ENCODE measurements at places on chromosomes 13 and 19. TPM values are rescaled to one million over a fixed set of nuclear protein-coding genes. Genes with fewer than 3 reads are reported as not detected.

- DNase-seq: peak; percentile 66
Measured at GRCh38 chr19:703651-704446, 4.9 kb upstream of the PALM start.

GRCh38 chr13:100883453-100883852, 208.9 kb upstream of the TMTC4 start:
- no peak for DNase-seq

GRCh38 chr19:16386619-16387240, 62.1 kb downstream of the KLF2 start:
- DNase-seq: peak; percentile 51

The FCER2 gene
- total RNA-seq: not detected

DNA sequence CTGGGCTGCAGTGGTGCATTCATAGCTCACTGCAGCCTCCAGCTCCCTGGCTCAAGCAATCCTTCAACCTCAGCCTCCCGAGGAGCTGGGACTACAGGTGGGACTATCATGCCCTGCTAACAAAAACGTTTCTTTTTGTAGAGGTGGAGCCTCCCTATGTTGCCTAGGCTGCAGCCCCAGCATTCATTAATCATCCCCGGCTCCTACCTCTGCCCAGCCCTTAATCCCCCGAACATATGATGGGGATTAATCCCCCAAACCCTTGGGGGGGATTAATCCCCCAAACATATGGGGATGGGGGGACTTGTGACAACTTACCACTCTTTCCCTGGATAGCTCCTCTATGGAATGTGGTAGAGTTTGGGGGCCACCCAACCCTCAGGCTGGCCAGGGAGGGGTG, 45.9 kb downstream of the SUGP2 start:
- no peak for DNase-seq

The PSG2 gene
- not detected for total RNA-seq

- no peak for DNase-seq
Measured at GRCh38 chr13:46146898-46147297, 35.1 kb downstream of the LCP1 start.

- DNase-seq: no peak
Measured at GRCh38 chr19:41192574-41193429, at the start of gene CYP2S1. TSS of gene CYP2S1 (plus strand) at chr19:41193219. CDS start at chr19:41193265, 46 bp downstream.

- DNase-seq: peak; percentile 43
Measured at GRCh38 chr19:14089662-14090508, 666 bp downstream of the SAMD1 start.

The SELENOV gene
- 2.5 TPM for total RNA-seq

DNA sequence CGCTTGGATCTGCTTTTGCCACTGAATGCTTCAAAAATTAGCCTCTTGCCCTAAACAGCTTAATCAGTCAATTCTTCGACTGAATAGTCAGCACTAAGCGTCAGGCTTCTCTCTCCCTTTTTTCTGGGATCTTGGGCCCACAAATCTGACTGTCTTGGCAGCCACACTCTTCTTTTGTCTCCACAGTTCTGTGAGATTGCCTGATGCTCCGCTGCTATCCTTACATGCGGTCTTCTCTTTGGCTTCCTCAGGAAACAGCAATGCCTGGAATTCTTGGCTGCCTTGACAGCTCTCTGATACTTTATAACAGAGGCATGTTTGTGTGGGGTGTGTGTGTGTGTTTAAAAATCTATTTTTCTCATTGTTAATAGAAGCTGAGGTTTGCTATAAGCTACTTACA, 32.6 kb downstream of the ERCC5 start:
- DNase-seq: no peak

The HS6ST3 gene
- 2.0 TPM for total RNA-seq

Data from thyroid gland (tissue), 4 donors.